ENCODE measurements at places on chromosomes 1 and 21.

GRCh38 chr1:105359457-105359856 is 1609.8 kb downstream of the AMY1C start:
- no peak for DNase-seq

GRCh38 chr1:91622616-91623015 is 122.0 kb downstream of the CDC7 start:
- DNase-seq = peak; percentile 40

DNA sequence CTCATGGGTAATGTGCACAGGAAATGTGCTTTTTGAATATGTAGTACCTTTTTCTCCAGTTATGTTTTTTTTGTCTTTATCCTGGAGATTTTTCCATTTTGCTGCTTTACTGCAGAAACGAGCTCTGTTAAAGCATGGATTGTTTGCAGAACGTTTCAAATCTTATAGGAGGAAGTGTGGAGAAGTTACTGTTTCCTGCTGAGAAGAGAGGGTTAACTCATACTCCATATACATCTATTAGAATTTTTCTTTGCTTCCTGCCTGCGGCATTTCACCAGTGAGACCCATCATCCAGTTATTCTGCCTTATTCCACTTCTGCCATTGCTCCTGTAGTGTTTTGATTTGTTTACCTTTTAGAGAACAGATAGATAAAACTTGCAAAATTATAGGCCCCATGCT is 2.0 kb downstream of the RPRD2 start:
- peak; percentile 17 for DNase-seq

DNA sequence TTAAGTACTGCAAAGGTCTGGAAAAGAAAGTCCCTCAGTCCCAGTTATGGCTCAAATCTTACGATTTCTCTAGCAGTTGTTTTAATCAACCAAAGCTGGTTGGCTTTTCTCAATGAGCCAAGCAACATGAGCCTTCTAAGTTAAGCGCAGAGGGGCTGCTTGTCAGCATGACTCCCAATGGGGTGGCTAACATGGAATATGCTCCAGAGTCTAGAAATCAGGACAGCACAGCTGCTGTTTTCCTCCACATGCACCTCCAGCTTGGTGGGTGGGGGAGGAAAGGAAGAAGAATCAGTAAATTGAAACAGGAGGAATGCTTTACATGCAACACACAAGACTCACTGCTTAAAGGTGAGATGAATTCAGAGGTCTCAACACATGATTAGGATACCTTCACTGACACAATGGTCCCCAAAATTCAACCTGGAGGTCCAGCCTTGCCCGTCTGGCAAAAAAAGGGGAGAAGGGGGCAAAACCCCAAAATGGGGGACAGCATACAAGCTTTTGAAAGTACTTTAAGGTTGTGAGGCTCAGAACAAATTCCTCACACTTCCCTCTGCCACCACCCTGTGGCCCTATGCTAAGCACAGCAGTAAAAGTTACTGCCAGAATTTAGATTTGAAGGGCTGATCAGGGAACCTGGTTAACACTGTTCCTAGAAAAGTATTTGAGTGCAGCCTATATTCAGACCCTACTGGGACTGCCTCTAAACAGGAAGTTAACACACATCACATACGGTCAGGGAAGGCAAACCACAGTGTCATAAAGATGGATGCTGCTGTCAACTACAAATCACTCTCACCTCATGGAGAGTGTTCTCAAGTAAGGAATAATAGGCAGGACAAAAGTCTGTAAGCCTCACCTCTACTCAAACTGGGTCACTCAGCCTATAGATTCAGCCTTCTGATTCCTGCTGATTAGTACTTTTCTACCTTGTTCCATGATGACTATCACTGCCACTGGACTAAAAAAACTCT is 2.6 kb downstream of the GATAD2B start:
- DNase-seq = no peak

DNA sequence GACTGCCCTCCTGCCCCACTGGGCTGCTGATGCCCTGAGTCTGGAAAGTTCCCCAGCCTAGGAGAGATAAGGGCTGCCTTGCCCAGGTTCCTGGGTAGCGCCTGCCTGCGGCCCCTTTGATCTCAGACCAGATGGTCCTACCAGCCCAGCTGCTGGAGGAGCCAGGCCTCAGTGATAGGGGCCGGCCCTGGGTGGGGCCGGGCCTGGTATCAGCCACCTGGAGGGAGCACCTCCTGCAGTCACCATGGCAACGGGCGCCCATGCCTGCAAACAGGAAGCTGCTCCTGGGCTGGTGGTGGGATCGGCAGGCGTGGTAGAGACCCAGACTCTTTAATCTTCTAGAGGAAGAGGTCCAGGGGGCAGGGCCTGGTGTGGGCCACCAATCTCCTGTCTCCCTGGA is 119.7 kb upstream of the WNT4 start:
- no peak for DNase-seq

Data from hindlimb muscle (tissue), 1 donor.